ENCODE measurements at places on chromosomes 2 and 18. TPM values are rescaled to one million over a fixed set of nuclear protein-coding genes. Genes with fewer than 3 reads are reported as not detected.
A peak's percentile ranks its signal among the peaks of the same experiment; 100 is the strongest.

The RPRM gene
- total RNA-seq = 15.1 TPM

The ZNG1B gene
- total RNA-seq = 27.0 TPM

The DSC3 gene
- total RNA-seq = 22.6 TPM

The EFHD1 gene
- total RNA-seq = 14.5 TPM

The DNPEP gene
- 87.3 TPM for total RNA-seq

- no peak for DNase-seq
Observed at GRCh38 chr2:30282081-30282480, 50.7 kb downstream of the LBH start.

GRCh38 chr2:187459256-187459655, 11.2 kb upstream of the CALCRL start:
- no peak for DNase-seq

GRCh38 chr2:70243806-70244584, 4.4 kb downstream of the TIA1 start:
- DNase-seq = no peak

DNA sequence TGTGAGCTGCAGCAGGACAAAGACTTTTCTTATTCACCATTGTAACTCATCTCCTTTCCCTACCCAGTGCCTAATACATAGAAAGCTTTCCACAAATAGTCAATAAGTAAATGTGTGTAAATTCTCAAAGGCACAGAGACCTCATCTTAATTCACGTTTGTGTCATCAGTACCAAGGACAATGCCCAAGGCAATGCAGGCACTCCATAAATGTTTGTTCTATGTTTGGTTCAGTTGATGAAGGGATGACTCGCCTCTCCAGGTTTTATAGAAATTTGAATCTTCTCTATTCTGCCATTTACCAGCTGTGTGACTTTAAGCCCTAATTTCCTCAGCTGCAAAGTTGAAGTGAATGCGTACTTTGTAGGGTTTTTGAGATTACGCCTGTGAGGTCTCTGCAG, 2.1 kb upstream of the MOGAT1 start:
- DNase-seq = no peak

DNA sequence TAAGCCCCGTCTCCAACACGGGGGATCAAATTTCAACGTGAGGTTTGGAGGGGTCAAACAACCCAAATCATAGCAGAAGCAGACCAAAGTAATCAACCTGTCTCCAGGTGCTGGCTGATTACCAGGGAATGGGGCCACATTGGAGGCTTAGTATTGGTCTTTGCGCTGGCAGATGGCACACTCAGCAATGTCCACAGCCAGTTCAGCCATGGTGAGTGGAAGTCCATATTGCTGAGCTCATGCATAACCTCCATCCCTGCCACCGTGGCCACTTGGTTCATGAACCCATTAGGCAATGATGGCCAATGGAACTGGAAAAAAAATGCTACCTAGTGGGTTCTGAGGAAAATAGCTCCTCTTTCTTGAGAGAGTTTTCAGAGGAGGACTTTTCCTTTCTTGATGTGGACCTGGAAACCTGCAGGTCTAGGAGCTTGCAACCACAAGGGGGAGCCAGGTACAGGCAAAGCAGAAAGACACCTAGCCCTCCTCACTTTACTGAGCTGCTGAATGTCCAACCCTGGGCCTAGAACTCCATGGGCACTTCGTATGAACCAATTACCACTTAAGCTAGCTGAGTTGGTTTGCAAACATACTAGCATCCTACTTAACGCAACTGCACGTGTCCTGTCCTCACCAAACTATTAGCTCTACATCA, 128.0 kb upstream of the GYPC start:
- peak; percentile 66 for DNase-seq

- no peak for DNase-seq
Observed at GRCh38 chr2:225735844-225736243, 336.3 kb downstream of the NYAP2 start.

- DNase-seq = no peak
Observed at GRCh38 chr2:161900241-161900640, 173.8 kb downstream of the DPP4 start.

- DNase-seq = no peak
Observed at GRCh38 chr2:233989221-233989858, 61.2 kb upstream of the SPP2 start.

DNA sequence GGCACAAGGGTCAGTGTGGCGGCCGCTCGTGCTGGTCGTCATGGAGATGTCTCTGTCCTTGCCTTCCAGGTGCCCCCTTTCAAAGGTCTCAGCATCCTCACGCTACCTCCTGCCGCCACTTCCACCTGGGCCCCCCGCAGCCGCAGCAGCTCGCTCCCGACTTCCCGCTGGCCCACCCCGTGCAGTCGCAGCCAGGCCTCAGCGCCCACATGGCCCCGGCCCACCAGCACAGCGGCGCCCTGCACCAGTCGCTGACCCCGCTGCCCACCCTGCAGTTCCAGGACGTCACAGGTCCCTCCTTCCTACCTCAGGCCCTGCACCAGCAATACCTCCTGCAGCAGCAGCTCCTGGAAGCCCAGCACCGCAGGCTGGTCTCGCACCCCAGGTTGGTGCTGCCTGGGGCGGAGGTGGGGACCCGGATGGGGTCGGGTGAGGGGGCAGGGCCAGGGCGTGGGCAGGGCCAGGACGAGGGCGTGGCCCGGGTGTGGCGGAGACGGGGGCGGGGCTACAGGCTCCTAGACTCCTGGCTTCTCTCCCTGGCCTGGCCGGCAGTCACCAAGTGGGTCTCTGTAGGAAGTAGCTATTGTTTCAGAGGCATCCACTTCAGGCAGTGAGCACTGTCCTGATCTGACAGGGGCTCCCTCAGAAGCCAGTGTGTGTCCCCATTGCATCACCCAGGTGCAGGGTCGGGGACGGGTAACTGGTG, 223.7 kb downstream of the LOXHD1 start:
- no peak for DNase-seq

DNA sequence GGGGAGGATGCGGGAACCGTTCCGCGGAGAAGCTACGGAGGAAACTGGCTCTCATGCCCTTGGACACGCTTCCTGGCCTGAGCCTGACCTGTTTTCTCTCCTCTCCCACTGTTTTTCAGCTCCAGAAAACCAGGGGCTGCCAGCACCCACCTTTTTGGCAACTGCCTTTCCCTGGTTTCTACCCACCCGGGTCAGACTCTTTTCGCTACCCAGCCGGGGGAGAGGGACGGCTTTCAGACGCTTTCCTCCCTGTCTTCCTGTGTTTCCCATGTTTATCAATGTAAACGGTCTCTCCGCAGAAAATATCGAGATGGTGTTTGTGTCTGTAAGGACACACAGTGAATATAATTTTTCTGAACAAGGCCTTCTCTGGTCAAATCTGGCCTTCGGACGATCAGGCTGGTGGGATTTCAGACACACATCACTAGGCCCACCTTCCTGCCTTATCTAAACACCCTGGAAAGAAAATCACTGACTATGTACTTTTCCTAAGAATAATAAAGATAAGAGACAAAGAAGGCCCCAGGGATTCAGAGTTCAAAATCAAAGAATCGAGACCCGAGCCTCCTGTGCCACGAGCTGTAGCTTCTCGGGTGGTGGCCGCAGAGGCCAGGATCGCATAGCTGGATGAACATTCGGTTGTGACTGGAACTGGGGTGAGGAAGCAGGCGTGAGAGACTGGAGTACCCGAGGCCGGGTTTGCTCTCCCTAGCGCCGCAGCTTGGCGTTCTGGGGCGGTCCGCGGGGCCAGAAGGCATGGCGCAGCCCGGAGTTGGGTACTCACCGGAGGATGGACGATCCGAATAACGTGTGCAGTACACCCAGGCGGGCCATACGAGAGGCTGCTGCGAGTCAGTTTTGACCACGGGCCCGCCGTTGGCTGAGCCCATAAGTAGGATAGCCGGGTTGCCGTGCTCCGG, 1.7 kb downstream of the EN1 start:
- no peak for DNase-seq

- no peak for DNase-seq
Observed at GRCh38 chr18:44778788-44779187, 98.1 kb downstream of the SETBP1 start.

- DNase-seq = no peak
Observed at GRCh38 chr2:27914041-27914804, 23.7 kb downstream of the BABAM2 start.

- DNase-seq = no peak
Observed at GRCh38 chr2:198595721-198596120, 791.3 kb downstream of the PLCL1 start.

DNA sequence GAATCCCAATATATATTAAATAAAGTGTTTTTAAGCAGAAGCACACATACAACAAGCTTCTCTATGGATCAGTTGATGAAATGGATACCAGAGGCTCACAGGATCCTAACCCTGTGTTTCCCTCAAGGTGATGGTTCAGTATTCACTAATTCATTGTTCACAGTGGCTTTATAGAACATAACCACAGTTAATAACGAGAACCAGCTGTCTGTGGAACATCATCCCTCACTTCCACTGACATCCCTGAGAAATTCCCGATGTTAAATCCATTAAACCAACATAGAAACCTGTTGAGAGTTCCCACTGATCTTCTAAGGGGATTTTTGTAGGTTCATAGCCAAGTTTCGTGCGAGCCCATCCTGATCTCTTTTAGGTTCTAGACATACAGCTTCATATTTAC, 29.0 kb downstream of the CCDC195 start:
- DNase-seq = no peak

DNA sequence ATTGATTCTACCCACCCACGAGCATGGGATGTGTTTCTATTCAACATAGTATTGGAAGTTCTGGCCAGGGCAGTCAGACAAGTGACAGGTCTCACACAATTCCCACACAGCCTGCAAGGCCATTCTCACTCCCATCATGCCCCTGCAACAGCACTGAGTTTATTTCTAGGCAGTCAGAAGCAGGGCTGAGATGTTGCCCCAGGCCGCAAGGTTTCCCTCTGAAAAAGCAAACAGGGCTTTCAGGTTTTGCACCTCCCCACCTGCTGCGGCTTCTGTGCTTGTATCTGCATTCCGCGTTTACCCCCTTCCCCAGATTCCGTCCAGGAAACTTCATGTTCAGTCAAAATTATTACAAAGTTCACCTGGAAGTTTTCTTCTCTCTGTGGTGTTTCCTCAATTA, 9.4 kb upstream of the TACR1 start:
- no peak for DNase-seq

All from omental fat pad (tissue), 4 donors.